ENCODE measurements at places on chromosomes 13 and 19.

- no peak for DNase-seq
Observed at GRCh38 chr13:44165889-44166496, 207.6 kb upstream of the SERP2 start.

DNA sequence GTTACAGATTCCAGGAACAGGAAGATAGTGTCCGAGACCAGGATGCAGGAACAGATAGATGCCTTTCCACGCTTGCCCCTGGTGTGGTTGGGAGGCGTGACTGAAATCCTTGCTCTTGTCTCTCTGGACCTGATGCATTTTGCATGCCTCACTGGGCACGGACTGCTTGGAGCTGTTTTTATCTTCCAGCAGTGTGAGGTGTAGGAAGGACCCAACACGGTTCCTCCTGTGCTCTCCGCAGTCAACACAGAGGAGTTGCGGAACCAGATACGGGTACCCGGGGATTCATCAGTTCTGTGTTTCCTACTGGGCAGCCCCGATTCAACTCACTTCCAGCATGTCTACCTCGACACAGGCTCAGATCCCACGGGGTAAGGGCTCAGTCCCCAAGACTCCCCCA is 6.5 kb downstream of the DOT1L start:
- DNase-seq: no peak

DNA sequence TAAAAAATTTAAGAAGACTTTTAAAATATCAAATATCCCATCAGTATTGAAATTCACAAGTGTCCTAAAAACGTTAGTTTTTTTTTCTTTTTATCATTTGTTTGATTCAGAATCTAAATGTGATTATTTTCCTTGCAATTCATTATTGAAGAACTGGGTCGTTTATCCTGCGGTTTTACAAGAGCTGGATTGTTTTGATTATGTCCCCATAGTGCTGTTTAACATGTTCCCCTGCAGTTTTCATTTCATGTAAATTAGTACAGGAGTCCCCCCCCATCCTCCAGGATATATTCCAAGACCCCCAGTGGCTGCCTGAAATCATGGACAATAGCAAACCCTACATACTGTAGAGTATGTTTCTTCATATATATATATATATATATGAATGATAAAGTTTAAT is 105.7 kb downstream of the KCTD15 start:
- no peak for DNase-seq

GRCh38 chr13:19910336-19911072 is 47.1 kb upstream of the ZMYM5 start:
- DNase-seq: peak; percentile 72

- DNase-seq: no peak
Observed at GRCh38 chr13:25213715-25214114, 41.6 kb upstream of the AMER2 start.

GRCh38 chr13:105278943-105279381 is 1256.5 kb downstream of the EFNB2 start:
- DNase-seq: no peak

All from kidney epithelial cell (primary cell).